ENCODE measurements at places on chromosomes 4 and X. TPM values are rescaled to one million over a fixed set of nuclear protein-coding genes. Genes with fewer than 3 reads are reported as not detected.

DNA sequence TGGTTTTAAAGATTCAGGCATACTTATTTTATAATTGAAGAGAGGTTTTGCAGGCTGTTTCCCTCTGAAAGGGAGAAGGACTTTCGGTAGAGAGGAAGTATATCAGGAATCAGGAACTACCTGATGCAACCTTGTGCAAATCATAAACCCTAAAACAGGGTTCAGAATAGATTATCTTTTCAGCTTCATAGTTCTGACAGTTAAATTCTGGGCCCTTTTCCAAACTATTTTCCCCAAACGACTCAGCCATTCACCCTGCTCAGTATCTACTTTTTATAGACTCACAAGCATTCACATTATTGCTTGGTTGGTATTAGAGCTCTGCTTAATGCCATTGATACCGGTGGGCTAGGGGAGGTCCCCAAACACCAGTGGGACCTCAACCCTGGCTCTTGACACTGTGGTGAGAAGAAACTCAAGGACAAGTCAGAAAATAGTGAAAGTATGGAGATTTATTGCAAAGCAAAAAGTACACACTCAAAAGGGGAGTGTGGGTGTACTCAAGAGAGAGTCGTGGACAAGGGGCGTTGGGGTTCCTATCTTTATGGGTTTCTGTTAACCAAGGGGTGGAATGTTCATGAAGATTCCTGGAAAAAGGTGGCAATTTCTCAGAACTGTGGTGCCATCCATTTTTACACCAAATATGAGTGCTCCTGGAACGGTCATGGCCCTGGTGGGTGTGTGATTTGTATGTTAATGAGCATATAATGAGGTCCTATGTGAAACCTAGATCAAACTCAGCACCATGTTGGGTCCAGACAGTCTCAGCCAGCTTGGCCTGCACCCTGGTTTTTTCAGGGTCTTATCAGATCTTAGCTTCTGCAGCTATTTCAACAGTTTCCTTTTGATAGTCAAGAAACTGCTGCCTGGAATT, 238.3 kb downstream of the DCLK2 start:
- DNase-seq: no peak

- DNase-seq: no peak
Observed at GRCh38 chr4:67725981-67726380, 25.0 kb upstream of the UBA6 start.

- DNase-seq: peak; percentile 81
Observed at GRCh38 chr4:118927974-118928373, 39.3 kb downstream of the SYNPO2 start.

DNA sequence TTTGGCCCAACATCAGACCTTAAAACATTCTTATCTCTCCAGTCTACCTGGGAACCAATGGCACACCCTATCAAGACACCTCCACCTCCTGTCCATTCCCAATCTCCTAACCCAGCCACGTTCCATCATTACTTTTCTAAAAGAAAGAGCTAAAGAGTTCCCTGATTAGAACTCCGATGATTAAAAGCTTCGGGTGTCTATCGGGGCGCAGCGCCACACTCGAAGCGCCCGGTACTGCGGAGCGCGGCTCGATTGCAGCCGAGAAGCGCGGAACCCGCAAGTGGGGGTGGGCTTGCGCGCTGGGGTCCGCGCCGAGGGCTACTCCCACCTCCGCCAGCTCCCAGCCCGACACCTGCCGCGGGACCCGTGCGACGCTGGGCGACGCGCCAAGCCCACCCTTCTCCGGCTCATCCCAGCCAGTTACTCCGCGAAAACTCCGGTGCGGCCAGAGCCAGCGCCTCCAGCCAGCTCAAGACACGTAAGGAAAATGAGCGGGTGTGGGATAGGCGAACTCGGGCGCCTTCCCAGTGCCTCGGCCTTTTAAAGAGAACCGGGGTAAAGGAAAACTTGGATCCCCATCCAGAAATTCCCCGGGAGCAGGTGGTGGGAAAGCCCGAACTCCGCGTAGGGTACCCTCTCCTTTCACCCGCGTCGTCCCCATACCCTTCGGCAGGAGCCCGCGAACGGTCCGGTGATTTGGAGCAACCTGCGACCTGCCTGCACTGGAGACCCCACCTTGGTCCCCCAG, 593 bp downstream of the NPY1R start:
- DNase-seq: peak; percentile 52

GRCh38 chr4:158865520-158866177, 96.8 kb downstream of the FNIP2 start:
- no peak for DNase-seq

- DNase-seq: no peak
Observed at GRCh38 chr4:34258176-34258575, 1986.1 kb downstream of the ARAP2 start.

DNA sequence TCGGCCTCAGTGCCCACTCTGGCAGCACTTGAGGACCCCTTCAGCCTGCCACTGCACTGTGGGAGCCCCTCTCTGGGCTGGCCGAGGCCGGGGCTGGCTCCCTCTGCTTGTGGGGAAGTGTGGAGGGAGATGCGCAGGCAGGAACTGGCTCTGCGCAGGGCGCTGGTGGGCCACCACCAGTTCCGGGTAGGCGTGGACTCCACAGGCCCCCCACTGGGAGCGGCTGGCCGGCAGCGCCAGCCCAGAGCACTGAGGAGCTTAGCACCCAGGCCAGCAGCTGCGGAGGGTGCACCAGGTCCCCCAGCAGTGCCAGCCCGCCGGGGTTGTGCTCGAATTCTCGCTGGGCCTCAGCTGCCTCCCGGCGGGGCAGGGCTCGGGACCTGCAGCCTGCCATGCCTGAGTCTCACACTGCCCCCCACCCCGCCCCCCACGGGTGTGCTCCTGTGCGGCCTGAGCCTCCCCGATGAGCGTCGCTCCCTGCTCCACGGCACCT, 216.9 kb upstream of the TACR3 start:
- no peak for DNase-seq

DNA sequence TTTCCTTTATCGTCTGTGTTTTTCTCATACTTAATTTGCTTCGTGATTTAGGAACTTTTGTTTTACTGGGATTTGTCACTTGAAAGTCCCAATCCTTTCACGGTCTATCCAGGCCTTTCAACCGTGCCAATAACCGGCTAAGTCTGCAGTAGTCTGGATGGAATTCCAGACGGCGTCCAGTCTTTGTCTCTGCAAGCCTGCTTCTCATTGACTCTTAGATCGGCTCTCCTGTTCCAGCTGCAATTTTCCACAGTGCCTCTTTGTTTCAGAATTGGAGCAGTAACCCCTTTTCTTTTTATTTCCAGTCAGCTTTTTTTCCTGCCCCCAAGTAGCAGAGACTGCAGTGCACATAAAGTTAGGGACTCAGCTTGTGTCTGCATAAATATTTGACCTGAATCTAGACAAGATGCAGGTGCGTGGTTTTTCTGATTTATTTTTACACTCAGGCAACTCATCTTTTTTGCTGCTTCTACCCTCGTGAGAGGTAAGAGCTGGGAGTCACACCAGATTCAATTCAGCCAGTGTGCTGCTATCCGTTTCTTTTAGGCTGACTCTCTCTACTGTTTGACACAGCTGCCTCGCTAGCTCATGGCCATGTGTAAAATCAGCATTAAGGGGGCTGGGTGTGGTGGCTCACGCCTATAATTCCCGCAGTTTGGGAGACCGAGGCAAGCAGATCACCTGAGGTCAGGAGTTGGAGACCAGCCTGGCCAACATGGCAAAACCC, 37.4 kb upstream of the DHRSX start:
- DNase-seq: no peak

DNA sequence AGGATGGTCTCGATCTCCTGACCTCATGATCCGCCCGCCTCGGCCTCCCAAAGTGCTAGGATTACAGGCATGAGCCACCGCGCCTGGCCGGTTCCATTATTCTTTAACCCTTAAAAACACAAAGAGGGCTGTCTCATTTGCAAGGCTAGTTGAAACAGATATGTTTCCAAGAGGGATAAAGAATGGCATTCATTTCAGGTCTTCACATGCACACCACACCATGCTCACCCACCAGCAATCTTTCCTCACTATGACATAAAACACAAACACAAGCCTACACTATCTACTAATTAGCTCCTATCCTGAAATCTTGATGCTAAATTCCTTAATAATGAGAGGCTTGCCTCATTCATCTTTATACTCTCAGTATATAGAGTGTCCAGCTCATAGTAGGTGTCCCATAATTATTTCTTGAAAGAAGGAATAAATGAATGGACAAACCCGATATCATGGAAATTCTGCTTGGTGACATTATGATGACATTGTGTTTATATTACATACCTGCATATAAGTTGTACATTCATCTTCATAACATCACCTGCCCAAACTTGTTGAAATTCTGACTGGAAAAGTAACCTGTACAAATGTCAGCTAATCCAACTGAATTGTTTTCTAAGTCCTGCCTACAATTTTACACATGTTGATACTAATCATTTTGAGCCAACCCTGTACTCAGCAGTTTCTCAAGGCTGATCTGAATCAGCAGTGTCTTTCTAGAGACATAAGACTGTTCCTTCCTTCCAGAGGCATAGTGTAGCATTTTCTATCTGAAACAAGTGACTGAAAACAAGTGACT, 408.5 kb downstream of the KLHL13 start:
- DNase-seq: no peak

GRCh38 chr4:2570551-2571222, 34.2 kb downstream of the FAM193A start:
- DNase-seq: no peak

DNA sequence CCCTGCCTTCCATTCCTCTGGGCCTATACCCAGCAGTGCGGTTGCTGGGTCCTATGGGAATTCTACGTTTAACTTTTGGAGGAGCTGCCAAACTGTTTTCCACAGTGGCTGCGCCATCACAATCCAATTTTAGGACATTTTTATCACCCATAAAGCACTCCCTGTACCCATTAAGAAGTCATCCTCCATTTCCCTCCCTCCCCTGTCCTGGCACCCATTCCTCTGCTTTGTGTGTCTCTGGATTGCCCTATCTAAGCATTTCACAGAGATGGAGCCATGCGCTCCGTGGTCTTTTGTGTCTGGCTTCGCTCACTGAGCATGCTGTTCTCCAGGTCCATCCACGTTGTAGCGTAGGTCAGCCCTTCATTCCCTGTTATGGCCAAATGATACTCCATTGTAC, 1.7 kb upstream of the OPN1LW start:
- no peak for DNase-seq

GRCh38 chr4:47031011-47031678, at the start of gene GABRB1:
GABRB1 (plus strand) TSS chr4:47031567.
- peak; percentile 55 for DNase-seq

GRCh38 chr4:108570993-108571569, 49.3 kb upstream of the RPL34 start:
- no peak for DNase-seq

- peak; percentile 45 for DNase-seq
Observed at GRCh38 chrX:40155589-40156469, 58.1 kb upstream of the BCOR start.

MRFAP1 gene
- 263 TPM for total RNA-seq

EIF2S3 gene
- 138 TPM for total RNA-seq

TXK gene
- total RNA-seq: 2.3 TPM

CD38 gene
- 9.3 TPM for total RNA-seq

GYPB gene
- total RNA-seq: not detected

ARHGAP6 gene
- 15.1 TPM for total RNA-seq

MAGEA4 gene
- total RNA-seq: not detected
